ENCODE measurements at places on chromosomes 4 and X.

GRCh38 chrX:16903274-16904022, 33.3 kb upstream of the RBBP7 start:
- DNase-seq, result no peak

DNA sequence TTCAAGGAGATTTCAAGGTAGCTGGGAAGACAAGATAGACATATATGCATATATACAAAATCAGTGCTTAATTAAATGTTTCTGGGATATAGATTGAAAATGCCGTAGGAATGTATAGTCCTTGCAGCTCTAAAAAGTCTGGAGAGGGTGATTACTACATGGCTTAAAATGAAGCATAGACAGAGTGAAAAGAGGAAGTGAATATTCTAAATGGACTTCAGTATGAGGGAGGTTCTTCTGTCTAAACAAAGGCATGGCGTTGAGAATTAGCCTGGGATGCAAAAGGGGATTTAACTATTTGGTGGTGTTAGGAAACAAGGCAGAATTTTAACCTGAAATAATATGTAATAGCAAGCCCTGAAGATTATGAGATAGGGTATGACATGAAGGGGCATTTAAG, 141.5 kb upstream of the FRMPD4 start:
- no peak for DNase-seq

GRCh38 chrX:103552236-103552635, 32.9 kb upstream of the RAB40A start:
- no peak for DNase-seq

DNA sequence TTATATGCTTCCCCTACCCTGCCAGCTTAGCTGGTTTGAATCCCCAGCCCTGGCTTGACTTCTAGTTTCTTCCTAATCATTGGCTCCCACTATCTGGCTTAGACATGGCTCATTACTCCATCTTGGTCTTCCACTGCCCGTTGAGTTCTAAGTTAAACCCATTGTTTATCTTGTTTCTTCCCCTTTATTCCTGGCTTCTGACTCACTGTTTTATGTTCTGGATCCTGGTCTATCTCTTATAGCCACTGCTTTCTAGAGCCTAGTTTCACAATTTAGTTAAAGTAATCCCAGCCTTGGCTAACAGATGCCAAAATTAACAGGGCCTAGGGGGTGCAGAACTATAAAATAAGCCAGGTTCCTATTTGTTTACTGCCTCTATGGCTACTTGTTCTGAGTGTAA, 120.9 kb downstream of the ARHGEF9 start:
- DNase-seq, result no peak

GRCh38 chr4:86414686-86415085, 54.8 kb upstream of the MAPK10 start:
- no peak for DNase-seq

DNA sequence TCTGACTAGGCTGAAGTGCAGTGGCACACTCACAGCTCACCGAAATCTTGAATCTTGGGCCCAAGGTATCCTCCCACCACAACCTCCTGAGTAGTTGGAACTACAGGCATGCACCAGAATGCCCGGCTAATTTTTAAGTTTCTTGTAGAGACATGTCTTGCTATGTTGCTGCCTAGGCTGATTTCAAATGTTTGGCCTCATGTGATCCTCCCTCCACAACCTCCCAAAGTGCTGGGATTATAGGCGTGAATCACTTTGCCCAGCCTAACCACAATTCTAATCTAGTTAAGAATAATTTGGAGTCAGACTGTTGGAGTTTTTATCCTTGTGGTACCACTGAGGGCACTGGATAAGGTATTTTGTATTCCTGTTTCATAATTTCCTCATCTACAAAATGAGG, 317.5 kb upstream of the AGA start:
- DNase-seq, result no peak

- DNase-seq, result no peak
Measured at GRCh38 chr4:10085828-10086505, 30.6 kb downstream of the WDR1 start.

DNA sequence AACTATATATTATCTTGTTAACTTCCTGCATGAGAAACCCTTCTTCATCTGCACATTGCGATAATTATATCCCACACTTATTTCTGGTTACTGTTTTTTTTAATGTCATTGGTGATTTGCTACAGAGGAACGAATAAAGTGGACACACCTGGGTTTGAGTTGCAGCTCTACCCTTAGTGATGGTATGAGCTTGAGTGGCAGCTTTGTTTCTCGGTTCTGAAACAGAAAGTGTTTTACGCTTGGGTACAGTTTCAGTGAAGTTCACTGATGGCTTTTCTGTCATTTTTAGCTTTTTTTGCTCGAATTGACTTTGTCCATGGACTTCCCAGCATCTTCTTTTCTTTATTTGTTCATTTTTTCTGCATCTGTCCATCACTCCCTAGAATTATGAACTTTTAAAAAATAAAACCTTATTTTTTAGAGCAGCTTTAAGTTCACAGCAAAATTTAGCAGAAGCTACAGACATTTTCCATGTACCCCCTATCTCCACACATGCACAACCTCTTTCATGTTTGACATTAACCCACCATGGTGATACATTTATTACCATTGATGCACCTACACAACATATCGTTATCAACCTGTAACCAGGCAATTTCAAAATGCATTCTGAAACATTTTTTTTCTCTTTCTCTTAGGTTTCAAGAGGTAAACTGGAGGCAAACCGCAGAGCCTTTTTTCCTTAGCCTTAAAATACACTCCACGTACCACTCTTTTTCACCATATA, 1041.6 kb upstream of the PRKX start:
- no peak for DNase-seq

- DNase-seq, result peak; percentile 94
Measured at GRCh38 chrX:72238721-72239475, at the start of gene ERCC6L. Gene ERCC6L (minus strand): TSS chrX:72239027. CDS start chrX:72238911, 116 bp downstream.

DNA sequence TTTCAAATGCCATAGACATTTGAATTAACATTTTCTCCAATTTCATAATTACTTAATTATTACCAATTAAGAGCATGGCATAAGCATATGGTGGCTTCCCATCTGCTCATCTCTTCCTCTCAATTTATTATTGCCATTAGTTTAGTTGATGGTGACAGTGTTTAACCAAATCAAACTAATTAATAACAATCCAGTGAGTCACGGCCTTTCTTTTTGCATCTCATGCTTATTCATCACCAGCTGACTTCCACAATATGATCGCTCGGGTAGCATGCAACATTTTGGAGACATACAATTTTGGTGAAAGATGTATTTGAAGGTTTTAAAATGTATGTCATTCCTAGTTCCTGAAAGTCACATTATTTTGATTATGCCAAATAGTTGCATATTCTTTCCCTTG, 172.8 kb upstream of the TACR3 start:
- DNase-seq, result no peak

DNA sequence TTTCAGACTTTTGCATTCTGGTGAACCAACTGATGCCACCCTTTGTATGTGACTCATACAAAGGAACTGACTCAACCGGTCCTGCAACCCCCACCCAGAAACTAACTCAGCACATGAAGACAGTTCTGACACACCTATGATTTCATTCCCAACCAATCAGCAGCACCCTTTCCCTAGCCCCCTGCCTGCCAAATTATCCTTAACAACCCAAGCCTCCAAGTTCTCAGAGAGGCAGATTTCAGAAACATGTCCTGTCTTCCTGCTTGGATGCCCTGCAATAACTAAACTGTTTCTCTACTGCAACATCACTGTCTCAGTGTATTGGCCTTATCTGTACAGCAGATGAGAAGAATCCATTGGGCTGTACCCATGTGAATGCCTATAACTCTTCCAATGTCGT, 284.7 kb downstream of the CAMK2D start:
- no peak for DNase-seq

- no peak for DNase-seq
Measured at GRCh38 chr4:126627255-126627654, 1005.5 kb upstream of the INTU start.

- no peak for DNase-seq
Measured at GRCh38 chrX:45233531-45233930, 32.9 kb upstream of the DIPK2B start.

DNA sequence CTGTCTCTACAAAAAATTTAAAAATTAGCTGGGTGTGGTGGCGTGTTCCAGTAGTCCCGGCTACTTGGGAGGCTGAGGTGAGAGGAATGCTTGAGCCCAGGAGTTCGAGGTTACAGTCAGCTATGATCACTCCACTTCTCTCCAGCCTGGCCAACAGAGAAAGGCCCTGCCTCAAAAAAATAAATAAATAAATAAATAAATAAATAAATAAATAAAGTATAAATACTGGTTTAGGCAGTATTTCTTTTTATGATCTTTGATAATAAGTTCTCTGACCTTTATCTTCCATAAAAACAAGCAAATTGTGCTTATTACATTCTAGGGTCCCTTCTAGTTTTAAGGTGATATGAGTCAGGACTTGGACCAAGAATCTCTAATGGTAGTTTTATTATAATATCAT, 320.3 kb downstream of the PCDH19 start:
- DNase-seq, result no peak

- no peak for DNase-seq
Measured at GRCh38 chrX:19075754-19076153, 46.5 kb downstream of the ADGRG2 start.

GRCh38 chr4:145418739-145419138, 62.9 kb upstream of the SMAD1 start:
- DNase-seq, result no peak

DNA sequence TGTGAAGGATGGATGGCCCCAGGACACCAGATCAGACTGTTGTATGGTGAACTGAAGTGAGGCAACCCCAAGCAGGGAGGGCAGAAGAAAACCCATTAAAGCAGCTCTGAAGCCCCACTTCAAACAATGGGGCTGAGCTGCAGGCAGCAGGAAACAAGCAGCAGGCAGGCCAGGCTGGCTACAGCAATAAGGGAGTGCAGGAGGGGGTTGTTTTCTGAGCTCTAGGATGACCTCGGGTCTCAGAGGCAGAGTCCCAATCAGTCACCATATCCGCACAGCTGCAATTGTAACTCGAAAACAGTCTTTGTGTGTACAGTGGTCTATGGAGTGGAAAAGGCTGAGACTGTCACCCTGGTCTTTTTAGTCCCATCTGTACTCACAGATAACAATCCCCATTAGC, 90.4 kb downstream of the COL4A6 start:
- no peak for DNase-seq

GRCh38 chr4:110411574-110412011, 64.4 kb upstream of the ENPEP start:
- no peak for DNase-seq

DNA sequence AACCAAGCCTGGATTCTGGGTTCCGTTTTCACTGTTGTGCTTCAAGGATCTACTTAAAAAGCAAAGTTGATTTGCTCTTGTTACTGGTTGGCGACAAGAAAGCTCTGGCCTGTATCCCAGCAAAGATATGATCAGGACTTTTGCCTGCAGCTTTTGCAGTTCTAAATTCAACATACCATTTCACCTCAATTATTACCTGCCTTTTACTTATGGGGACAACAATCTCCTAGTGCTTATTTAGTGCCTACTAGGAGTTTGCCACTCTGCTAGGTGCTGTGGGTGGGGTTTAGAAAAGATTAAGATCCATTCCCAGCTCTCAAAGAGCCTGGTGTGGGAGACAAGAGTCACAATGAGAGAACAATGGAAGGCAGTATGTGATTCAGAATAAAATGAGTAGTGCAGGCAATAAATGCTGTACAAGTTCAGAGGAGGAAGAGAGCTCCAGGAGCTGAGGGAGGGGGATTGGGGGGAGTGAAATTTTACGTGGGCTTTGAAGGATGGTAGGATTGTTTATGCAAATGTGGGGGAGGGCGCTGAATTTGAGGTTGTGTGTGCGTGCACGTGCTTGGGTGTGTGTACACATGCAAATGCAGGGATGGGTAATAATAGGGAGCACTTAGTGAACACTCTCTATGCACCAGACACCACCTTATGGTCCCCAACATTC, 5.0 kb upstream of the TMEM164 start:
- DNase-seq, result no peak
